ENCODE measurements at places on chromosomes 12 and 14.

DNA sequence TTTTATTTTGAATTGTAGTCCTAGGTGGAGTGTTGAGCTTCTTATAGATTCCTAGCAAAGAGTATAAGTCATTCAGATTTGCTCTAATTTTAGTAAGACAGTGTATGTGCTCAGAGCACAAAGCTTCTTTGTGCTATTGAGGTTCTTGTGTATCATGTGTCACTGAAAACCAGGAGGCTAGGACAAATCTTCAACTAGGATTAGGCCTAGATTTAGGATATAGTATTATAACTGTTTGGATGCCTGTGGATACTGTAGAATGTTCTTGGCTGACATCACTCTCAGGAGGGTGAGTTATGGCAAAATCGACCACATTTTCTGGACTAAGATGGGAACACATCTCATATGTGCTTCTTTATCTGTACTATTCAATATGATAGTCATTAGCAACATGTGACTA lies 86.5 kb downstream of the DHRS2 start:
- no peak for DNase-seq

- no peak for DNase-seq
Observed at GRCh38 chr12:998020-998874, 7.2 kb downstream of the ERC1 start.

DNA sequence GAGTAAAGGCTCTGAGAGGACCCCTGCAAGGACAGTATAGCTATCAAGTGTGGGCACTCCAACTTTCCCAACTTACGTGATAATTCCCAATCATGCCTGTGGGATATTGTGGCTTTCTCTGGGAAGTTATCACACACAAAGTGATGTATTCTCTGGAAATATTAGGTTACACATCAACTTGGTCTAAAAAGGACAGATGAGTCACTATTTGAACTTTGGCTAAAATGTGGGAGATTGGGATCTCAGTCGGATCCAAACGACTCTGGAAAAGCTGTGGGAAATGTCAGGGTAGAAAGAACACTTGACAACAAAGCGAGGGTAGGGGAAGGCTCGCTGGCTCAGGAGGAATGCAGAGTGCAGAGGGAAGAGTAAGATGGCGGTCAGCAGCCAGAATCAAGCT lies 1048.9 kb downstream of the BCL11B start:
- DNase-seq, result no peak

- peak; percentile 83 for DNase-seq
Observed at GRCh38 chr14:93239869-93240677, 33.0 kb downstream of the UBR7 start.

DNA sequence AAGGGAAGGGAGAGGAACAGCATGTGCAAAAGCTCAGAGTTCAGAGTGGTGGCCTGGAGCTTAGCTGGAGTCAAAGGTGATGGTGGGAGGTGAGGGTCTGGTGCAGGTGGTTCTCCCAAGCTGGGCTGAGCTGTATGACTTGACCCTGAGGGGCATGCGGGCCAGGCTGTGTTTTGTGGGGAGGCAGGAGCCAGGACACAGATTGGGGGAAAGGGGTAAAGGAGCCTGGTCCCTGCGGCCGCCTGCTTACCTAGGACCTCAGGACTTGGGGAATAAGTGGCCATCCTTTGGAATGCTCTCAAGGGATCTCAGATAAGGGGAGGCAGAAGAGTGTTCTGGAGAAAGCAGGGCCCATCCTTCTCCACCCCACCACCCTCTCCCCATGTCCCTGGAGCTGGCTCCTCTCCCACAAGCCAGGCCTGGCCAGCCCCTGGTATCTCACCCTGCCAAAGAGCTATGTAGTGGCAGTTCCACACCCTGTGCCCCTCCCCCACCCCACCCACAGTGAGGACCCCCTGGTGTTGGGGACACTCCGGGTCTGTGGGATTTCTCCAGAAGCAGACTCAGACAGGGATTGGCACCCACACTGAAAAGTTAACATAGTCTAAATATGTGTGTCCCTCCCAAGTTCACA lies 19.9 kb upstream of the CEP170B start:
- no peak for DNase-seq

DNA sequence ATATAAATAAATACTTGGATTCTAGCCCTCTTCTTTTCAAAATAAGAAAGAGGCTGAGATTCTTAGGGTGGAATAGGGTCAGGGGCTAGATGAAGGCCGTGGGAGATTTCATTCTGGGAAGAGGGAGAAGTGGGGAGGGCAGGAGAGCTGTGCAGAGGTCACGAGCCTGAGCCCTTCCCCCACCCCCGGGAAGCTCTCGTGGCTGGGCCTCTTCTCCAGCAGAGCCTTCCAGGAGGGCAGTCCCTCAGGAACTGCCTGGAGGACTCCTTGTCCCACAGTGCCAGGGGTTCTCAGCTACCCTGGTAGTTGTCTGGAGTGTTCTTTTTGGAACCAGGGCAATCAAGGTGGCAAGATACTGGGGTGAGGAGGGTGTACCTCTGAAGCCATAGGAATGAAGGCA lies 94.0 kb downstream of the ESR2 start:
- DNase-seq, result no peak

DNA sequence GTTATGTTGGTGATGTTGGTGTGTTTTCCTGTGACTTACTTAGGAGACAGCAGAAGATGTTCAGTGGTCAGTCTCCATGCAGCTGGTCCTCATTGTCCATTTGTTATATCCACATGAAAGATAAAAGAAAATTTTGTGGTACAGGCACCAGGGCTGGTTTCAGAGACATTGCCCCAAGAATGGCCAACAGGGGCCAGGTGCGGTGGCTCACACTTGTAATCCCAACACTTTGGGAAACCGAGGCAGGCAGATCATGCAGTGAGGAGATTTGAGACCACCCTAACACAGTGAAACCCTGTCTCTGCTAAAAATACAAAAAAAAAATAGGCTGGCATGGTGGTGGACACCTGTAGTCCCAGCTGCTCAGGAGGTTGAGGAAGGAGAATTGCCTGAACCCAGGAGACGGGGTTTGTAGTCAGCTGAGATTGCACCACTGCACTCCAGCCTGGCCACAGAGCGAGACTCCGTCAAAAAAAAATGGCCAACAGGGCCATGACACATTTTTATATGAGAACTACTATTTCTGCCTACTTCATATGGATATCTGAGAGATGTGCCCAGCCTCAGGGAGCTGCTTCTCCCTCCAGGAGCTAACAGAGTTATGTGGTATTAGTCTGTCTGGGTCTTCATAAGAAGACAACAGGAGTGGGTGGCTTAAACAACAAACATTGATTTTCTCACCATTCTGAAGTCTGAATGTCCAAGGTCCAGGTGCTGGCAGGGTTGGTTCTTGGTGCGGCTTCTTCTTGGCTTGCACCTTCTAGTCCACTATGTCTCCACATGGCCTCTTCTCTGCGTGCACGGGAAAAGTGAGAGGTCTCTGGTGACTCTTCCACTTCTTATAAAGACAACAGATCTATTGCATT lies 821.7 kb downstream of the TMEM121 start:
- no peak for DNase-seq

DNA sequence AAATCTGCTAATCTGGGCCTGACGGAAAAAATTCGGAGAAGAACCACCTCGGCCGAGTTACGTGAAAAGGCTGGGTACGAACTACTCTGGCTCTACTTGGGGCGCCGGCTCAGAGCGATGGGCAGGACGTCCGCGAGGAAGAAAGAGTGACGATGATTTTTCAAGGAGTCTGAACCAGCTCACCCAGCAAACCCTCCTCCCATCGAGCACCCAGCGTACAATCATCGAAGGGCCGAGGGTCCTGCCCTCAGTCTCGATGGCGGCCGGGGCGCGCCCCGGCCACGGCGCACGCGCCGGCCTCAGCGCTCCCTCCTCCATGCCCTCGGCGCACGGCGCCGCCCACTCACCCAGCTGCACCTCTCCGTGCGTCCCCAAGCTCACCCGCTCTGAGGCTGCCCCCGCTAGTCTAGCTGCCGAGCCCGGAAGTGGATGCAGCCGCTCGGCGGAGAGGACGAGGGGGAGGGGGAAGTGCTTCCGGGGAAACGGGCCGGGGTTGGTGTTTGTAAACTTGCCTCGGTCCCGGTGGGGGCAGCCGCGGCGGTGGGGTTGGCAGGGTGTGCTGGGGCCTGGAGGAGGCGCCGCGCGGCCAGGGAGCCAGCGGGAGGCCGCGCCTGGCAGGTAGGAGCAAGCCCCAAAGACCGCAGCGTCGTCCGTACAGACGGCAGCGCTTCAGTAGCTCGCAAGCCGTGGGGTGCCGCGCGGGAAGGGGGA lies at the start of the genes CSAD and ZNF740:
Gene CSAD (minus strand): TSS at position 706 of the 711 bp plus-strand sequence. CDS start 7,455 bp downstream, outside the sequence.
Gene ZNF740 (plus strand): TSS at position 503 of the 711 bp plus-strand sequence. CDS start 1,262 bp downstream, outside the sequence.
- DNase-seq, result peak; percentile 97

DNA sequence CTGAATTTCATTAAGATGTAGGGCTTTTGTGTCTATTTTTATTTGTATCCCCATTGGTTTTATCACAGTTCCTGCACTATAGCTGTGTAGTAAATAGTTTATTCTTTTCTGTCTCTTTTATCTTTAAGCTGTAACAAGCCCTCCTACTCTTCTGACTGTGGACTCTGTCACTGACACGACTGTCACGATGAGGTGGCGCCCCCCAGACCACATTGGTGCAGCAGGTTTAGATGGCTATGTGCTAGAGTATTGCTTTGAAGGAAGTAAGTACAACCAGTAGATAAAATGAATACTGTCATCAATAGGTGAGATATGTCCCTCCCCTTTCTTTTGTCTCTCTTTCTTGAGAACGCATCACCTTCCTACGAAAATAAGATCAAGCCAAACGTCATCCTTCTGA lies 34.1 kb upstream of the CHPT1 start:
- DNase-seq, result no peak

- DNase-seq, result no peak
Observed at GRCh38 chr12:111686574-111687105, 787 bp downstream of the ACAD10 start.

GRCh38 chr12:6193853-6194815 lies 6.1 kb upstream of the CD9 start:
- DNase-seq, result no peak

GRCh38 chr12:89040146-89040964 lies 311.9 kb downstream of the DUSP6 start:
- DNase-seq, result peak; percentile 15

- no peak for DNase-seq
Observed at GRCh38 chr14:82811246-82811645, 1277.6 kb upstream of the SEL1L start.

- DNase-seq, result no peak
Observed at GRCh38 chr14:57464008-57464730, 29.5 kb downstream of the CCDC198 start.

GRCh38 chr12:108182096-108182495 lies 53.0 kb downstream of the WSCD2 start:
- no peak for DNase-seq

DNA sequence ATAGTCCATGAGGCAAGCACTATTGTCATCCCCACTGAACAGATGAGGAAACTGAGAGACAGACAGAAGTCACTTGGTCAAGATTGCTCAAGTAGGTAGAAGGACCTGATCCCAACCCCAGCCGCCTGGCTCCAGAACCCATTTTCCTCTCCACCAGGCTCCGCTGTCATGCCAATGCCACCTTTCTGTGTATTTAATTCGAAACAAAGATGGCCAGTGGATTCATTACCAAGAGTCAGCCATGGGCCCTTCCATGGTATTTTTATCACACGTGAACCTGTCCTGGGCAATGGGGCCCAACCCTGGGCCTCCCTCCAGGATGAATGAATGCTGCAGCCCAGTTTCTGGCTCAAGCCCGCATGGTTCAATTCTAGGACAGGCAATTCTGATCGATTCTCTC lies 673.4 kb downstream of the BCL11B start:
- DNase-seq, result no peak

- DNase-seq, result no peak
Observed at GRCh38 chr14:95267306-95267705, 52.4 kb downstream of the CLMN start.

GRCh38 chr14:100155049-100155621 lies 4.3 kb downstream of the DEGS2 start:
- peak; percentile 4 for DNase-seq

- DNase-seq, result no peak
Observed at GRCh38 chr12:92029902-92030586, 115.6 kb downstream of the BTG1 start.

DNA sequence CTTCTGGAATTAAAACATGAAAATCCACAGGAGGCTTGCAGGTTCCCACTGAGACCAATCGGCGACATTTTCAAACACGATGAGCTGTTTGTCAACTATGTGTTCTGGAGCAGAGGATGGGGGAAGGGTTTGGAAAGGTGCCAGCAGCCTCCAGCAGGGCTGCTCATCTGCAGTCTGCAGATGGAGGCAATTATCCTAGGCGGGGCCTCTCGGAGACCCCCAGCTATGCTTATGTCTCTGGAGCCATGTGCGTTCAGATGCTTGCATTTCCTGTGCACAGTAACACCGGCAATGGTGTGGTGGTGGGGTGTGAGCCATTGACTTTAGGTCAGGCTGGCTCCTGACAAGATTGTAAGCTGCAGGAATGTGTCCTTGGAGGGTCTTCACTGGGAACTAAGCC lies 51.7 kb downstream of the RPH3A start:
- no peak for DNase-seq

DNA sequence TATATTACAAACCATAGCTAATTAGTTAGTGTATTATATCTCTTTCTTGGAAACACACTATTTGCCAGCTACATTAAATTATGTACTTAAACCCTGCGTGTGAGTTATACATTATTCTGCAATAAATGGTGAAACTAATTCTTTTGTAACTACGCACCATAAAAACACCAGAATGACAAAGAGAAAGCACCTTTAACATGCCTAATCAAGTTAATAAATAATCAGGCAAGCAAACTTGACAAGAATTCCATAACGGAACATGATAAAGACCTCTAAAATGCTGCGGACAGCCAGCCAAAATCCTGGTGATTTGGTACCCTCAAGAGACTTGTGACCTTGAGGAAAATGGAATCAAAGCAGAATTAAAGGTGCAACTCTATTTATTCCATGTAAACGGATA lies 375.3 kb upstream of the KITLG start:
- no peak for DNase-seq

DNA sequence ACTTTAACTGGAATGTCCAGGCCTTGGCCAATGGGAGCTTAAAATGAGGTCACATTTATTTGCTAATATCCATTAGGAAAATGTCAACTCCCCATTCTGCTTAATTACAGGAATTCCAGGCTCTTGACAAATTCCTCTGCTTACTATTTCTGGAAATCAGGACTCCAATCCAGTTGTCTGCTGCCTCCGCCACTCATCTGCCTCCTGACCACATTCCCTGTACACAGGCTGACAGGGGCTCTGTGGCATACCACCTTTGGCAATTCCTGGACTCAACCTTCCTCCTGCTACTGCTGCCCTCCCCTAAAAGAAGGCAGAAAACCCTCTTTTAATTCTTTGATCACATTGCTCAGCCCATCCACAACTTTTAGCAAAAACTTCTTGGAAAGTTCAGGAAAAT lies 37.9 kb downstream of the KICS2 start:
- no peak for DNase-seq

- DNase-seq, result no peak
Observed at GRCh38 chr12:46258129-46258528, 10.7 kb downstream of the SLC38A1 start.

GRCh38 chr14:106141242-106142220 lies 615.1 kb downstream of the TMEM121 start:
- DNase-seq, result no peak

- DNase-seq, result peak; percentile 78
Observed at GRCh38 chr14:51473808-51474565, 177.7 kb upstream of the FRMD6 start.

DNA sequence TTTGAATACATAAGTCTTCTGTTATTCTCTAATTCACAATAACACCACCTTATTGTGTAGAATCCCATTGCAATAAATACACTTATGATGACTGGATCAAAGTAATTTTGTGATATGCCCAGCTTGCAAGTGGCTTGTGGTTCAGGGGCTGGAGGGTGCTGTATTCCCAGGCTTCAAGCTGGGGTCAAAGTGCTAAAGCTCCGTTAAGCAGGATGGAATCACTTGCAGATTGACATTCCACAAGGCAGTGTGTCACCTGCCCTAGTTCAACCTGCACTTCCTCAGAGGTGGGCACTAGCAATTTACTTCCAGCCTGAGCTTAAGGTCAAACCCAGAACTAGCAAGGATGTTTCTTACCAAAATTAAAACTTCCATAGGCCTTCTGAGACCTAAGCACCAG lies 166.6 kb downstream of the SSPN start:
- DNase-seq, result no peak

Data from HFFc6 (cell line).